ENCODE measurements at places on chromosomes 7 and 10.

DNA sequence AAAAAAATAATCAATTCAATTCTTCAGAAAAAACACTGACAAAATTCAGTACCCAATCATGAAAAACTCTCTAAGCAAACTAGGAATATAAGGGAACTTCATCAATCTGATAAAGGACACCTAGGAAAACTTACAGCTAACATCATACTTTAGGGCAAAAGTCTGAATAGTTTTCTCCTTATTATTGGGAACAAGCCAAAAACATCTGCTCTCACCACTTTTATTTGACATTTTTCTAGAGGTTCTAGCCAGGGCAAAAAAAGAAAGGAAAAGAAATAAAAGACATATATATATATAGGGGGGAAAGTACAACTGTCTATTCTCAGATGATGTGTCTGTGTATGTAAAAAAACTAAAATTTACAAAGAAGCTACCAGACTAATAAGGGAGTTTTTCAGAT is 19.0 kb downstream of the CDK6 start:
- DNase-seq: no peak

DNA sequence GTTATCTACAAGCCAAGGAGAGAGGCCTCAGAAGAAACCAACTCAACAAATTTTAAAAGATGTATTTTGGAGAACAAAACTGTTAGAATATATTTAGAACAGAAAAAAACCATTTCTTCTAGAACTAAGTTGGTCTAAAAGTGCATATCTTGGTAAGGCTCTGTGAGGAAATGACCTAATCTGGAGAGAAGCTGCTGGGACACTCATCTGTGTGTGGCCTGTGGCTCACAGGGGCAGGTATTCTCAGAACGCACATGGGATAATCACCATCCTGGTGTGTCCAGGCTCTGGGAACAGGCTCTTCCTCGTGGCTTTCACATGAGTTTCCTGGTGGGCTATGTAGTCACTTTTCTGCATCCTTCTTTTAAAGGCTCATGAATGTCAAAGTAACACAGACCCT is 38.1 kb upstream of the PRSS1 start:
- no peak for DNase-seq

- no peak for DNase-seq
Measured at GRCh38 chr7:83155407-83155806, 7.3 kb downstream of the PCLO start.

DNA sequence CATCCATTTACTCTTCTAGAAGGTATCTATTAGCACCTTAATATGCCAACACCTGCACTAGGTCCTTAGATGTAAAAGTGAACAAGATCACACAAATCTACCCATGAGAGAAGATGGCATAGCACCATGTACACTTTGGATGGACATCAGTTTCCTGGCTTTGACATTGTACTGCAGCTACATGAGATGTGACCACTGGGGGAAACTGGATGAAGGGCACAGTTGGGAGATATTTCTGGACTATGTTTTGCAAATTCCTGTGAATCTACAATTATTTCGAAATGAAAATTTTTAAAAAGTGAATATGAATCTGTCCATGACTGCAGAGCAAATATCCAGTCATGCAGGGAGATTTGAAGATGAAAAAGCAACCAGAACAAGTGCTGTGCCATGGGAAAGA is 124.5 kb downstream of the PRKCQ start:
- no peak for DNase-seq

DNA sequence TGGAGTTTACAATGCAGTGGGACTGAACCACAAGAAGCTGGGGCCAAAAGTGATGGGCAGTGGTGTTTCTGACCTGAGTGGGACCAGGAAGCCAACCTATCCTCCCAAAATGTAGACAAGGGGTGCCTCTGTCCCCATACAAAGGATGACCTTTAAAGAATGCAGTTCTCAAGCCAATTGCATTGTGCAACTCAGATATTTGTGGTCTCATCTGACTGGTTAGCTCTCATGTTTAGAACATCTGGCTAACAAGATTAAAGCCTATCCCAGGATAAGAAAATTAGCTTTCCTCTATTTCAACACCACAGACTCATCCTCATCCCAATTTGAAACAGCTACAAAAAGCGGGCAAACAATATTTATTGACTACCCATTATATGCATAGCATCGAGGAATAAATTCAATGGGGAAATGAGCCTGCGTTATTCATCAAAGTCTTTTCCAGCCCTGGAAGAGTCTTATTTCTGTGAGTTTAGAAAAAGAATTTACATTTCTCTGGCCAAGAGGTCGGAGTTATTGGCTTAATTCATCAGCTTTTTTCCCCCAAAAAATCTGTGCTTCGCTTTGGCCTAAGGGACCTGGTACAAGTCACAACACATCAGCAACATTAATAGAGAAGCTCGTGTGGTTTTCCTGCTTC is 26.7 kb downstream of the ELMO1 start:
- no peak for DNase-seq

DNA sequence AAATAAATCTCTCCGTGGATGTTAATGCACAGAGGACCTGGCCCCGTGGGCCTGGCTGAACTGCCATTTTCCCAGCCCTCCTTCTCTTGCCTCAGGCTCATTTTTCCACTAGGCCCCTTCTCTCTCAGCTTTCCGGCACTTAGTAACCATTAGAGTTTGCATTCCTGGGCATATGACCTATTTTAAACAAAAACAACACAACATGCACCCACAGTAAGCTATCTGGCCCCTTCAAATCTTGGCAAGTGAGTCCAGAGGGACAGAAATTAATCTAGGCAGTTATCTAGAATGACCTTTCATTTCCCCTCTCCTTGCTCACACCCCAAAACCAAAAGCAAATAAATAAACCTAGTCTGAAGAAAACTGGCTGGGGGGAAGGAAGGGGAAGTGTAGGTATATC is 11.7 kb downstream of the FBXW4 start:
- no peak for DNase-seq

GRCh38 chr10:106938513-106938912 is 226.0 kb downstream of the SORCS1 start:
- DNase-seq: no peak

DNA sequence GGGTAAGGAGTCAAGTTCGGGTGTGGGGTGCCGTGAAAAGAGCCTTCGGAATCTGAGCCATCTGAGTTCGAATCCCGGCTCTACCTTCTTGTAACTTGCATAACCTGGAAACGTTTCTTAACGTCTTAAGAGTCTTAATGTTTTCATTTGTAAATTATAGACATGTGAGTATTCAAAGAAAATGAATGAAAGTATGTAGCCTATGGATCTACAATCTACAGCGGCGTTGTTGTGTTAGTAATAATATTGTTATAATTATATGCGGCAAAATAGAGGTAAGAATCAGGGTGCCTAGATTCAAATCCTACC is 559 bp downstream of the VTI1A start:
- no peak for DNase-seq

GRCh38 chr7:108455551-108455997 is 662 bp downstream of the NRCAM start:
- DNase-seq: no peak

- DNase-seq: no peak
Measured at GRCh38 chr10:116316503-116316902, 7.7 kb upstream of the CCDC172 start.

GRCh38 chr7:82044497-82045080 is 274.7 kb upstream of the HGF start:
- DNase-seq: no peak

DNA sequence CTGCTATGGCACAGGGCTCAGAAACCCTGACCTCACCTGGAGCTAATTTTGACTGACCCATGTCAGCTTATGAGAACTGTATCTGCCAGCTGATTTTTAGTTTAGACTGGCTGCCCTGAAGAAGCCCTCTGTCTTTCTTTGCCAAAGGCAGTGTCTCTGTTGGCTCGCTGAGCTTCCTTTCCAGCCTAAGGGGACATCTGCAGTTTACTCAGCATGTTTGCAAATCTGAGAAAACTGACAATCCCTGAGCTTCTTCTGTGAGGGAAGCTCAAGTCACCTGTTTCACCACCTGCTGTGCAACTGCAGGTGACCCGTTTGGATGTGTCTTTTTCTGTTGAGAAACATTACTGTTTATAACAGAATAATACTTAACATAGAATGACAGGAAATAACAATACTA is 46.0 kb downstream of the PRKAR2B start:
- peak; percentile 25 for DNase-seq

- no peak for DNase-seq
Measured at GRCh38 chr10:16910793-16911164, 93.6 kb upstream of the RSU1 start.

- DNase-seq: peak; percentile 77
Measured at GRCh38 chr7:97179454-97180104, 62.1 kb downstream of the SDHAF3 start.

GRCh38 chr7:16933296-16934279 is 51.8 kb upstream of the AGR3 start:
- DNase-seq: no peak

- DNase-seq: no peak
Measured at GRCh38 chr7:5567790-5568189, 144.2 kb upstream of the TNRC18 start.

Data from H7 (cell line).